ENCODE measurements at places on chromosomes 7 and 10.

DNA sequence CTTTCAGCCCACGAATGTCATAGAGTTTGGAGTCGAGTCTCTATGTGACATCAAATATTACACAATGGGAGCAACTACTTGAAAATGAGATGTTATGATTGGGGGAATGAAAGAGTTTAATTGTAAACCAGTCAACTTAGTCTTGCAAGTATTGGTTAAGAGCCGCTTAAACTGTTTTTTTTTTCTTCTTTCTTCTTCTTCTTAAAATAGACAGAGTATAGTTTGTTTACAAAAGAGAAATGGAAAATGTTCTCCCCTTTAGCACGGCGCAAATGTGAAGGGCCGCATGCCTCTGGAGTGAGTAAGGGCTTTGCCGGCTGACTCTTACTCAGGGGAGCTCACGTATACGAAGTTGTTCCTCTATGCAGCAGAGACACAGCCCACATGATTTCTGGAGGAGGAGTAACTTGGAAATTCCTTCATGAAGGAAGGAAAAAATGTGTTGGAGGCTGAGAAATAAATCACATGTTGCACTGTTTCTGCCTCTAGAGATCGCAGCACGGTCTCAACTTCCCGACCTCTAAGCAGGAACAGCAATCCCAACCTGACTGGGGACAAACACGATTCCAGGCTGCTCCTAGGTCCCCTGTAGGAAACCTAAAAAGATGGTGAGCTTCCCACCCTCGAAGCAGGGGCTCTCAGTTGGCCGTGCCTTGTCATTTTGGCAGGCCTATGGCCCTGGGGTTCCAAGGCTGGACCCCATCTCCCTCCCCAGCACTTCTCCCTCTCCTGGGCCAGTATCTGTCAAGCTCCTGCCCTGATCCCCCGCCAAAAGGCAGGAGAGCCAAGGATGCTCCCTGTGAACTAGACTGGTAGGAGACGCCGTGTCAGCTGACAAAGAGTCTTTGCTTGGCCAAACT, 44.8 kb downstream of the MYOF start:
- peak; percentile 93 for DNase-seq

DNA sequence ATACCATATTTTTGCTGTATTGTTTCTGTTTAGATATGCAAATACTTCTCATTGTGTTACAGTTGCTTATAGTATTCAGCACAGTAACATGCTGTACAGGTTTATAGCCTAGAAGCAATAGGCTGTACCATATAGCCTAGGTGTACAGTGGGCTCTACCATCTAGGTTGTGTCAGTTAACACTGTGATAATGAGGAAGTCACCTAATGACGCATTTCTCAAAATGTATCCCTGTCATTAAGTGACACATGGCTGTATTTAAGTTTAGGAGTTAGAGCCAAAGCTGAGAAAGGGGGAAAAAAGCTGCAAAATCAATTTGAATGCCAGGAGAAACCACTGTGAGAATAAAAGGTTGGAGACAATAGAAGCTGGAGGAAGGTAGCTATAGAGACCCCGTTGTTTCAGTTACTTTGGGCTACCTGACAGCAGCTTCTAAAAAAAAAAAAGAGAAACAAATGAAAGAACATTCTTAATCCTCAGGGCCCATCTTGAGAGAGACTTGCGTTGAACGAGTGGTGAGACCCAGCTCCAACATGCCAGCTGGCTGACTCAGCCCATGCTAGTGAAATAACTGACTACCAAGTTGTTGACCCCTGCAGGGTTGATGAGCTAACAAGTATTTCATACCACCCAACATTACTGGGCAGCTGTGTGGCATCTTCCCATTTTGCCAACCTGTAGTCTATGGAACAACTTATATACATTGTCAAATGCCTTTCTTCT, 8.7 kb downstream of the STARD3NL start:
- DNase-seq = no peak

DNA sequence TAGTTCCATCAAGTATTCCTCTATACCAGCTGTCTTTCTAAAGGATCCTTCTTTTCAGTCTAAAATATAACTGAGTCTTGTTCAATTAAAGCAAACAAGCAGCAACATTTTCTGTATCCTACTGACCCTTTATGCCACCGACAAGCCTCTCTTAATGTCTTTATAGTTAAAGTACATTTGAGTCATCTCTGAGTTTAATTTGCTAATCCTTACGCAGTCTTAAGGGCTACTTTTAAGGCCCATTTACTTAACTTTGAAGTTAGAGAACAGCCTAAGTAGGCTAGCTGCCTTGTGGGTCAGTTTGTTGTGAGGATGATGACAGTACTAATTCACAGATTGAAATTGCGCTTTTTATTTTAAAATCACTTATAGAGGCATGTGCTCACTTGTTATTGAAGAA, 265.5 kb upstream of the FERD3L start:
- no peak for DNase-seq

GRCh38 chr10:13337827-13338196, 10.3 kb downstream of the SEPHS1 start:
- DNase-seq = peak; percentile 48

DNA sequence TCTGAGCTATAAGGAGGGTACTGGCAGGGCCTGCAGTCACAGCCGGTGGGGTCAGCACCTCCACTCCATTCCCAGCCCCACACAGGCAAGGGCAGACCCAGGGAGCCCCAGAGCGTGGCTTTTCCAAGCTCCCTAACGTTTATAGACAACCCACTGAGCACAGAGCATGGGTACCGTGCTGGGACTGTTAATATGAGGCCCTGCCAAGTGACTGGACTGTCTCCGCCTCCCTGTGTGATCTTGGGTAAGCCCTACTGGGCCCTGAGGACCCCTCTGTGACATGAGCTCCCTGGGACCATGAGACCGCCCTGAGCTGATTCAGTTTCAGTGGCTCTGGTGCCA, 12.4 kb downstream of the TTYH3 start:
- no peak for DNase-seq

- no peak for DNase-seq
Measured at GRCh38 chr7:48130658-48131108, 40.6 kb upstream of the ABCA13 start.

- peak; percentile 57 for DNase-seq
Measured at GRCh38 chr10:96719850-96720421, 378 bp downstream of the PIK3AP1 start.

DNA sequence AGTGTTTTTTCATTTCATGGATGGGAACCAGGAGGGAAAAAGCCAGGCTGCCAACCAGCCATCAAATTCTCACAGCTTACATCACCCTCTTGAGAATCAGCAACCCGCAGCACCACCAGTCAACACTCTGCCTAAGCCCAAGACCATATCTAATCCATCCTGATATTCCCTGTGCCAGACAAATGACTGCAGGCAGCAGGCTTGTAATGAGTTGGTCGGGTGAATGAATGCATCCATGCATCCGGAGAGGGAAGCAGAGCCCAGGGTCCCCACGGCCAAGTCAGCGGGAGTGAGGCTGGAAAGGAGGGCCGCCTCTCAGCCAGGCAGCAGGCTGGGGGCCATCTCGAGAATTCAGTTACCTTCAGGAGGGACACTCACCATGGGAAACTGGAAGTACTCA, 46.9 kb downstream of the SLIT1 start:
- DNase-seq = no peak

DNA sequence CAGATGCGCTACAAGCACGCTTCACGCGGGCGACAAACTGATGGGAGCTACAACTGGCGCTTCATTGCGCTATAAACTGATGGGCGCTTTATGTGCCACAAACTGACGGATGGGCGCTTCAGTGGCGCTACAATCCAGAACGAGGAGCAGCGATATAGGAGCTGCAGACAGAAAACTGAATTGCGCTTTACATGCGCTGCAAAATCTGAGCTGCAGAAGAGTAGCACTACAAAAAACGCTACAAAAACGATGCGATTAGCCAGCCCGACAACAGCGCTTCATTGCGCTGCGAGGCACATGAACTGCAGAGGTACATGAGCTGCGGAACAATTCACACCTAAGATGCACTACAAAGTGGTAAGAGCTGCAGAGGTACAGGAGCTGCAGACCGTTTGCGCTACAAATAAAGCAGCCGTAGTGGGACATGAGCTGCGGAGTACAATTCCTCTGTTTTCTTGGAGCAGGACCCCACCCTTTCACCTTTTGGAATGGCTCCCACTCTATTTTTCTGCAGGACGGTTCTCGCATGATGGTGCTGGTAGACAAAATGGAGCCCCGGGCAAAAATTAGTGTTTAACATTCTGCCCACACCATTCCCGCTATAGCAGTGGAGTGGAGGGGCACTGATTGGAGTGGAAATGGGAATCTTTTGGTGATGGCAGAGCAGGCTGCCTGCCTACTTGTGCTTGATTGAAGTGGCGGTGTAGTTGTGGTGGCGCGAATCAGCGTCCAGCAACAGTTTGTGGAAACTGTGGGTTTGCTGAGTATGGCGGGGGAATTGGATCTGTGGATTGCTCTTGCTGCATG, 1.2 kb upstream of the SGCE start:
- no peak for DNase-seq

GRCh38 chr7:151731022-151731441, 145.9 kb downstream of the PRKAG2 start:
- DNase-seq = no peak

Measured in SW480 (cell line).